Stimulated activated CD8-positive, alpha-beta memory T cell treated with anti-CD3 and anti-CD28 coated beads, Interleukin-7, amount 100 ng/mL, for 1 hour (primary cell): ENCODE measurements at places on chromosomes 3 and 15.

DNA sequence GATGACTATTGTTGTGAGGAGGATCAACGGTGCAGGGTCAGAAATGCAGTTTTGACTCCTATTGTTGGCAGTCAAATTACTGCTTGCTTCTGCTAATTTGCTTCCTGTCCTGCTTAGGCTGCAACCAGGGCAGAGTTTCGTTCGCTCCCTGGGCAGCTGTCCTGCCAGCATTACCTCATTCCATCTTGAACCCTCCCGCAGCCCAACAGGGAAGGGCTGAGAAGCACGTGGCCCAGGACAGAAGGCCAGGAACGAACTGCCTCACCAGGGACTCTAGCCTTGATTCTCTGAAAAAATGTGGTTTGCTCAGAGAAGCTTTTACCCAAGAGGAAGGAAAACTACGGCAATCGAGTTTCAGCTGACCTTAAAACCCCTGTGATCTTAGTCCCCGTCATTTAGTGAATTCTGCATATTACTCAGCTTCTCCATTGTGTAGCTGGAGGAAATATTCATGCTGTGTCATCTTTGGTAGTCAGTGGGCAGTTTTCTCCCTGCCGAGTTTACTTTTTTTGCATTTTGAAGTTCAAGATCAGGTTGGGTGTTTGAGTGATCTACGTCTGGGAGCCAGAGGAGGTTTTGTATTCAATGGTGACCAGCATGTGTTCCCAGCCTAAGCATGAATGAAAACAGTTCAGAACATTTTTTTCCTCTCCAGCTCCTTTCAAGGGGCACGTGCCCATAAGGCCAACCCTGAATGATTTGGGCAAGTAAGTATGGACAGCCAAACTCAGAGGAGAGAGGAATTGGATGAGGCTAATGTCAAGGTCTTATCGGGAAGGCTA, 23.0 kb downstream of the TLNRD1 start:
- no peak for DNase-seq

GRCh38 chr3:171749124-171749523, 61.2 kb downstream of the PLD1 start:
- DNase-seq: no peak

DNA sequence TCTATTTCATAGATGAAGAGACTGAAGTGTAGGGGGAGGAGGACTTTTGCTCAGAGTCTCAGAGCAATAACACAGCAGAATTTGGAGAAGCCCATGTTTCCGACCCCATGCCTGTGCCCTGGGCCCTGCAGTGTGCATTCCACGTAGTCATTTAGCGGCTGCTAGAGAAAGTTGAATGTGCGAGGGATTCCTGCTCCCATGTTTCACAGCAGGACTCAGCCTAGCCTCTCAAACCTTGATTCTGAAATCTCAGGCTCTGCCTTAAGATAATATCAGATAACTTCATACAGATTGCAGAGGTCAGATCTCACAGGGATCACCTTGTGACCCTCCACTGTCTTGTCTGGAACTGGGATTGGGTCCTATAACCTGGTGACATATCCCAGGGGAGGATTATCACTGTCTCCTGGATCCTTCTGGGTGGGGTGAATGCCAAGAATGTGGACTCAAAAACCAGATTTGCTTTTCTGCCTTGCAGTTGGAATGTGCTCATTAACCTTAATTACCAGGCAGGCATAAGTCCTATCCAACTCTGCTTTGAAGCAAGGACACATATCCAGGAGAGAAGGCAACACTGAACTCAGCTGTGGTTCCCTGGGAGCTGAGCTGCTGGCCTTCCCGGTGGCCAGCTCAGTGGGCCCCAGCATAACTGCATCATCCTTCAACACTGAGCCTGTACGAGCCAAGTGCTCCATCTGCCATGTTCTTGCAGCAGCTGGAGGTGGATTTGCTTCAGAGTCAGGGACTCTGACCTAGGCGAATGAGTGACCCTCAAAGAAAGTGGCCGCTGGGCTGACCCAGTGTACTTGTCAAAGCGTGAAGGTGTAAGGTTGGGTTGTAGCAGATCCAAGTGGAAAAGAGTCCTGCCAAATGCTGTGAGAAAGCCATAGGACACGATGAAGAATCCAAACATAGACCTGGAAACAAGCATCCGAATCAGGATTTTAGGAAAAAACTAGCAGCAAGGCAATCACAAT, 43.0 kb downstream of the CTXND1 start:
- no peak for DNase-seq

GRCh38 chr3:70970171-70970570, 613.4 kb downstream of the FOXP1 start:
- DNase-seq: no peak

- peak; percentile 63 for DNase-seq
Measured at GRCh38 chr15:65856821-65857455, 12.4 kb upstream of the RAB11A start.

- DNase-seq: no peak
Measured at GRCh38 chr3:159757341-159758060, 231.1 kb upstream of the IL12A start.

DNA sequence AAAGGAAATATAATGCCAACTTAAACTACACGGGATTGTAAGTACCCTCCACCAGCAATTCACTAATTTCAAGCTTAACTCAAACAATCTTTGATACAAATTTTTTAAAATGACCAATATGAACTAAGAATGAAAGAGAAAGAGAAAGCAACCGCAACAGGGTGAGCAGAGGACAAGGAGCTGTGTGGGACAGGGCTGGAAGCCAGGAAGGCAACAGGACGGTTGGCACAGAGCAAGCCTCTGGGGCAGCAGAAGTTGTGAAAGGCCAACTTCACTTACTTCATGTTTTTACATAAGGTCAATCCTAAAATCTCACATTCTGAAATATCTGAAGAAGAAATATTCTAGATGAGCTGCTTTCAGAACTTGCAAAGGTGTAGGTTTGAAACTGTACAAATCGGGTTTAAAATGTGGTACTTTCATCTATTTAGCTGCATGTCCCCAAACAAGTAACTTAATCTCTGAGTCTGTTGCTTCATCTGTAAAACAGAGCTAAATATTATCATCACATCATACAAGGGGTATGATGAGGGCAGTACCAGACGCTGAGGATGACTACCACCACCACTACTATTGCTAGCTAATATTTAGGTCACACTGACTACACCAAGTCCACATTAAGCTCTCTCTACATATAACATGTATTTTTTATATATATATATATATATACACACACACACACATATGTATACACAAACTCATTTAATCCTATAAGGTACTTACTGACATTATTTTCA, 101.7 kb downstream of the IGSF11 start:
- DNase-seq: no peak

GRCh38 chr3:50444782-50445181, 58.7 kb downstream of the CACNA2D2 start:
- DNase-seq: no peak

GRCh38 chr15:78878356-78878755, 5.7 kb downstream of the MORF4L1 start:
- DNase-seq: no peak

DNA sequence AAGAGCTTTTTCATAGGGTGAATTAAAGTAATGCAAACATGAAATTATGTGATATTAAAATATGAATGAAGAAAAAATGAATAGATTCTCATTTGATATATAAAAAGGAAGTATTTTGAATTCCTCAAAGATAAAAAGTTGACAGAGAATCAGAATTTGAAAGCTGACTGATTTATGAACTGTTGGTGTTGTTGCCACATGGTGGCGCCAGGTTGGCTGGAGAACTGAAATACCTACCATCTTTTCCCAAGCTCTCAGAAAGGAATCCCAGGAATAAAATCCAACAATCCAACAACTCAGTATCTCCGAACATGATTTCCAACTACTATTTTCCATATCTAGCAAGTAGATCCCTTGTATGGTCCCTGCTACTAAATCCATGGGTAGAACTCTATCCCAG, 3.1 kb downstream of the MYRIP start:
- no peak for DNase-seq
